Cerebellar nuclear complex (tissue), 1 donor: ENCODE measurements at places on chromosomes 12 and 14.

- no peak for DNase-seq
These were observed 51.2 kb upstream of the RTRAF start for GRCh38 chr14:51938137-51938536.

DNA sequence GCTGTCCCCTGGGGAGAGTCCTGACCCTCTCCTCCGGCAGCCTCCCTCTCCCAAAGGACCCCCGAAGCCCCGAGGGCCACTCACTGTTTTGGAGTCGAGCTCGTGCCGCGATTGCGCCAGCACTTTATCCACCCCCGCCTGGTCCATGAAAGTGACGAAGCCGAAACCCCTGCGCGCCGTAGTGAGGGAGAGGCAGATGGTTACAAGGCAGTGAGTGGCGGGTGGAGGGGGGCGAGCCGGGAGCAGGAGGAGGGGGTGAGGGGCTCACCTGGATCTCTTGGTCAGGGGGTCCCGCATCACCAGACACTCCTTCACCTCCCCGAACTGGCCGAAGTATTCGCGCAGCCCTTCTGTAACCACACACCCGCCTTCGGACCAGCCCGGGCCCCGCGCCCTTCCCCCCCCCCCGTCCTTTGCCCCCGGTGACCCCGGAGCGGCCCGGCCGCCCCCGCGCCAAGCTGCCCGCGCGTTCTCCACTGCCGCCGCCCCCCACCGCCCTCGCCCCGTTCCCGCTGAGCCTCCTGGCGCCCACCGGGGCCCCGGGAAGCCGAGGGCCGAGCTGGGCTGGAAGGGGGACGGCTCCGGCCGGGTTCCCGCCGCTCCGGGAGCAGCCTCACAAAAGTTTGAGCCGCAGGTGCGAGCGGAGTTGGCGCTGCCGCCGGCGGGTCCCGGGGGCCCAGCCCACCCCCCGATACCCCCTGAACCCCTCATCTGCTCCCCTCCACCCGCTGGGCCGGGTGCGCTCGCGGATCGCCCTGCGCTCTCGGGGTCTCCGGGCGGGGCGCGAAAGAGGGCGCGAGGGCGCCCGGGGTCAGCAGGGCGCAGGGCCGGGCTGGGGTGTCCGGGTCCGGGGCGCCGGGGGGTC, 808 bp downstream of the MSI1 start:
- DNase-seq, result no peak

DNA sequence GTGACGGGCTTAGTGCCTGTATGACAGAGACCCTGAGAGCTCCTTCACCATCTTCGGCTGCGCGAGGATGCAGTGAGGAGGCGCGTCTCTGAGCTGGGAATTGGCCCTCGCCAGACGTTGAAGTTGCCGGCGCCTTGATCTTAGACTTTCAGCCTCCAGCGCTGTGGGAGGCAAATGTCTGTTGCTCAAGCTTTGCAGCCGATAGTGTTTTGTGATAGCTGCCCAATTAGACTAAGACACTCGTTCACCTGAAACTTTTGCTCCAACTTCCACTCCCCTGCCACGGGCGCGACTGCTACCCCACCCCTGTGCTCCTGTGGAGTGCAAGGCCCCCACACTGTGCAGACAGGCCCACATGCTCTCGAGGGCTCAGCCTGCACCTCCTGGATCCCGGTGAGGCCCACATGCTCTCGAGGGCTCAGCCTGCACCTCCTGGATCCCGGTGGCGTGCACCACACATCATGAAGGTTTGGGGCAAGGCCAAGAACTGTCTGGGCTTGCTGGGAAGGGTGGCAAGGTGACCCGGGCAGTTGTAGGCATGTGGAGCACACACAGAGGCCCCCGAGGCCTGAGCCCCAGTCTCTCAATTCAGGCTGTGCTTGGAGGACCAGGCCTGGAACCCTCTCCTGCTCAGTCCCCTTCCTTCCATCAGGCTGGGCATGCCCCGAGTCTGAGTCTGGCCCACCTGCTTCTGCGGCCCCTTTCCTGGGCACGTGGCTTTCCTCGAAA, 324.6 kb downstream of the TMEM121 start:
- DNase-seq, result no peak

DNA sequence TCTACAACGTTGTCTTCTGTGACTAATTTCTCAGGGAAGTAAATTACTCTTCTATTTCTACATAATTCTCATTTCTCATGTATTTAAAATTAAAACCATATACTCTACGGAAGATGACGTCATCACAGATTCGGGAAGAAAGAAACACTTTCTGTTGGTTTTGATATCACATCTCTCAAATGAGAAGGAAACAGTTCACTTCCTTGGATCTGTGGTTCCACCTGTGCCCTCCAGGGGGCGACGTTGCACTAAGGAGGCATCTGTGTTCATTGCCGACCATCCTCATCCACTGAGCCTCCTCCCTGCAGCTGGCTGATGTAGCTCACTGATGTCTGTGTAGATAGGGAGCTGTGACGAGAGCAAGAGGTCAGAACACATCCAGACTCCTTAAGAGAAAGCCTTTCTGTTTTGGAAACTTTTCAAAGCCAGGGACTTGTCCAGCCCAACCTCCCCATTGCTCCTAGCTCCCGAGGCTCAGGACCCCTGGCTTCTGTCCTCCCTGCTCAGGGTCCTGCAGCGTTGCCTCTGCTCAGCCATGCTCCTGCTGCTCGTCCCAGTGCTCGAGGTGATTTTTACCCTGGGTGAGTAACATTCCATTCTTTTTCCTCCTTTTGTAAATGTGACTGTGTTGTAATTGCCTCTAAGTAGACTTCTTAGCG, 172.7 kb upstream of the OR4E1 start:
- no peak for DNase-seq

GRCh38 chr12:62210422-62210821, 49.8 kb upstream of the USP15 start:
- DNase-seq, result no peak

DNA sequence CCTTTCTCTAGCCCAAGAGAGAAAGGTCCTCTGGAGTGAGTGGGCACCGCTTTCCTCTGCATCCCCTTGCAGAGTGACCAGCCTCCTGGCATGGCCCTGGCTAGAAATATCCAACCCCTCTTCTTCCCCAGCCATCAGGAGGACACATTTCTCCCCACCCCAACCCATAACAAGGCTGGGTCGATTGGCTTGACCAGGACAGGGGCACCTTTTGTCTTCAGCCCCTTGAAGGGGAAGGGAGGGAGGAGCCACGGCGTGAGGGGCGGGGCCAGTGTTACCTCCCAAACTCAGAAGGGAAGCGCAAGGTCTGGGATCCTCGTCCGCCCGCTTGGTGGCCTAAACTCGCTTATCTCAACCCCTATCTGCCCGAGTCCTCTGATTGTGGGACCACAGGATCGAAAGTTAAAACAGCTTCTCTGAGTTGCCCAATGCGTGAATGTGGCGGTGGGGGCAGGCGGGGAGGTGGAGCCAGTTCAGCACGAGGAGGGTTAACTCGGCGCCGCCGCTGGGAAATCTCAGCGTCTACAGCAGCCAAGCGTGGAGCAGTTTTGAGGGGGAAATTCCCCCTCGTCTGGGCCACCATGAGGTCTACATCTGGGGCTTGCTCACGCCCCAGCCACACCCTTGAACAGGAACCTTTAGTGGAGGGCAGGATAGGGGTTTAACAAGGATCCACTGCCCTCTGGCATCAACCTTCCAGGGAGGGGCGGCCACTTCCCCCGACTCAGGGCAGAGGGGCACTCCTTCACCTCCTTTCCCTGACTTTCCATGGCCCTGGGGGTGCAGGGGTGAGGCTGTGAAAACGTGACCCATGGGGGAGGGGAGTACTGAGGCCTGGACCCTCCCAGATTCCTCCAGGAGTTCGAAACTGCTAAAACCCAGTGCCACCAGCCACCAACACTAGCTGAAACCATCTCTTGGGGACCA, 795 bp downstream of the STAT6 start:
- no peak for DNase-seq

DNA sequence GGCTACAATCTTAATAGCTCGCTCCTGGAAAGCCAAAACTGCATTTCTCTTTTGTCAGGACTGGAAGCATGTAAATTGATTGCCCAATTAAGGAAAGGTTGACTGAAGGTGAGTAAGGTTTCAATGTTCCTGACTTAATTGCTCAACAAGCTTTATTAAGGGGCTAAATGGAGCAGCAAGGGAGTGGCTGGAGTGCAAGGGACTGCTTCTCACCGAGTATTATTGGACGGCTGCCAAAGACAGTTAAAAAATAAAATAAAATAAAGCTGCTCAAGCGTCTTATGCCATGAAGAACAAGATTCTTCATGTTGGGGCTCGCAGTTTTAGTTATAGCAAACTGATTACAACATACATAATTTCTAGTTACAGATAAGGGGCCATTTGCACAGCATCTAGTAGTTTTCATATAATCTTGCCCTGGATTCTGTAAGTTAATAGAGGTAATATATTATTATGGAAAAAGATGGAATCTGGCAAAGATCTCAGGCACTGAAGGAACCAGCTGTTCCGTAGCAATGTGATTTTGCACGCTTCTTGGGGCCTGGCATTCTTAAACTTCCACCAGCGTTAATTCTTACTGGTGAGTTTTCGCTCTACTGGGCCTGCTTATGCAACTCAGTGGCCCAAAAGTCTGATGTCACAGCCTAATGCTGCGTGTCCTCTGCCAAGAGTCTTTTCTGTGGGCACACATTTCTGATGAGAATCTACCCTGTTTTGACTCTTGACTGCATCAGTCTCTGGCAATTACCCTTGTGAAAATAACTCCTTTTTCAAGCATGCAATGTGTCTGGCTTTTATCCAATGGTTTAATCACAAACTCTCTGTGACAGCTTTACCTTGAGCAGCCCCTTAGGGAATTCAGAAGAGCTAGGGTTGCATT, 108.5 kb downstream of the SLC38A1 start:
- DNase-seq, result no peak

GRCh38 chr14:64825006-64825405, 54.7 kb downstream of the SPTB start:
- no peak for DNase-seq

- no peak for DNase-seq
These were observed 4.6 kb upstream of the DIO3 start for GRCh38 chr14:101556566-101557320.

DNA sequence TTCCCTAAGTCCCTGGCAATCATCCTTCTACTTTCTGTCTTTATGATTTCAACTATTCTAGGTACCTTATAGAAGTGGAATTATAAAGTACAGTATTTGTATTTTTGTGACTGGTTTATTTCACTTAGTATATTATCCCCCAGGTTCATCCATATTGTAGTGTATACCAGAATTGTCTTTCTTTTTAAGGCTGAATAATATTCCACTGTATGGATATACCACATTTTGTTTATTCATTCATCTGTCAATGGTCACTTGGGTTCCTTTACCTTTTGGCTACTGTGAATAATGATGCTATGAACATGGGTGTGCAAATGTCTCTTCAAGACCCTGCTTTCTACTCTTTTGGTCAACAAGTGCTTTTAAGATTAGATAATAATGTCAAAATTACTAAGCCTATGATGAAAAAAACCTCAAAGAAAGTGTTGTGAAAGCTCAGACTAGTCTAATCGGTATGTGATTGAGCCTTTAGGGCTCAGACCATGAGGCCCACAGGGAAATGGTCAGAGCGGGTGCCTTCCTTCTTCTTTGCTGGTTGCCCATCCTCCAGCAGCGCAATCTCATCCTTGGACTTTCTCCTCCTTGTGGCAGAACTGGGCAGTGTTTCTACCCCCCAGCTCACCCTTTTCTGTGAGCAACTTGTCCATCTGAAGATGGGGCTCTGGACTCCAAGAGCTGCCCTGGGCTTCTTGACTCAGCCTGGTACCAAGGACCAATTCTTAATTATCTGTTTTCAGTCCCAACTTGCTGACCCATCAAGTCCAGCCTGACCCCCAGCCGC, 105.4 kb downstream of the TTC8 start:
- no peak for DNase-seq

- no peak for DNase-seq
These were observed 99.8 kb upstream of the WSCD2 start for GRCh38 chr12:108029051-108029835.

GRCh38 chr14:74480046-74480445, 13.1 kb downstream of the NPC2 start:
- no peak for DNase-seq

DNA sequence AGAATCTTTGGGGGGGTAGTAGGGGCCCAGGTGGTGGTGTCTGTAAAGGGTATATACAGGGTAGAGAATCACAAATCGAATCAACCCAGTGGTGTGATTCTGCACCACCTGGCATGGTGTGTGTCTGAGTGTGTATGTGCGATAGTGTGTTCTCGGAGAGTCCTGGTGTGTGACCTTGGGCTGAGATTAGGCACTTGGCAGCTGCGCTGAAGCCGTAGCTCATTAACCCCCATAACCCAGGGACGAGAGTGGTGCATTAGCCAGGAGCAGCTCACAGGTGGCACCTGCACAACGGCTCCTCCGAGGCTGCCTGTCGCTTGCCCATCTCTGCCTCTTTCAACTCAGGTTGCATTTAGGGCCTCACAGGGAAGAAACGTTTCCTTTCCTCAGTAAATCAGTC, 15.6 kb upstream of the TESC start:
- no peak for DNase-seq
